ENCODE measurements at places on chromosomes 13 and 19. TPM values are rescaled to one million over a fixed set of nuclear protein-coding genes. Genes with fewer than 3 reads are reported as not detected.
A peak's percentile ranks its signal among the peaks of the same experiment; 100 is the strongest.

SLC44A2 gene
- total RNA-seq, result 110 TPM

TJP3 gene
- total RNA-seq, result 0.39 TPM

DNA sequence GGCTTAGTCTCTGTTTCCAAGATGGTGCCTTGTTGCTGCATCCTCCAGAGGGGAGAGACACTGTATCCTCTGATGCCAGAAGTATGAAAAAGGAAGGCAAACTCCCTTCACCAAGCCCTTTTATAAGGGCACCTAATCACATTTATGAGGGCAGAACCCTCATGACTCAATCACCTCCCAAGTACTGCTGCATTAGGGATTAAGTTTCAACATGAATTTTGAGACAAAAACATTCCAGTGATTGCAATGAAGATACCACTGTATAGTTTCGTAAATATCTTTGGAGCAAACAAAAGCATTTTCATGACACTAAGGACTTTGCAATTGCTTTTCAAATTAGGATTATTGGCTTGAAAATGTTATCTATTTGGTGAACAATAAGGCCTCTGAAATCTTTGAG is 63.8 kb downstream of the RNF17 start:
- no peak for DNase-seq

MBD3L3 gene
- not detected for total RNA-seq

FCER2 gene
- total RNA-seq, result 0.67 TPM

CEACAM1 gene
- 25.6 TPM for total RNA-seq

DNA sequence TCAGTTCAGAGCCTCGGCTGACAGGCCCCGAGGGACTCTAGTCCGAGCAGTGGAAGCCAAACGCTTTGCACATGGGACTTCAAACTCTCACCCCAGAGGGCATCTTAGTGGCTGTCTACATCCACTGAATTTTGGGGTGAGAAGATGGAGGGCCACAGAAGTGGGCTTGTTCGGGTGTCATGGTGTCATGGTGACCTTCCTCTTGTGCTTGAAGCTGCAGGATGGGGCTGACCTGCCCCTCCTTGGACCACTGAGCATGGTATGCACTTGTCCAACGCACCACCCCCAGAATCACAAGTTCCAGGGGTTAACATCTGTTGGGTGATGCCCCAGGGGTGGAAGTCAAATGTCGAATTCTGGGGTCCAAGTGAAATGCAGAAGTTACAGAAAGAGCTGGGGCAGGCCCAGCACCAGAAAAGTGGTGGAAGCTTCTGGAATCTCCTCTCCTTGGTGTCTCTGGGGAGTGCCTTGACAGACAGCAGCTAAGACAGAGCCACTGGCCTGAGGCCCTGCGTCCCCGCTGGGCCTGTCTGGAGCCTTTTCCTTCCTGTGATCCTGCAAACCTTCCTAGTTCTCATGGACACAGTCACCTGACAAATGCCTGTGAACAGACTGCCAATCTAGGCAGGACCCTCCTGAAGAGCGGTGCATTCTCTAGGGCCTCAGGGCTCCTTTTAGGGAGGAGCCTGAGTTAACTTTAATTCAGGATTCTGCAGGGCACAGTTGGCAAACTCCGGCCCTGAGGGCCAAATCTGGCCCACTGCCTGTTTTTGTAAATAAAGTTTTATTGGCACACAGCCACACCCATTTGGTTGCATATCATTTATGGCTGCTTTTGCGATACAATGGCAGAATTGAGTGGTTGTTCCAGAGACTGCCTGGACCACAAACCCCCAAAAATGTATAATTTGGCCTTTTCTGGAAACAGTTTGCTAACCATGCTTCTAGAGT is 65.1 kb upstream of the RANBP3 start:
- peak; percentile 33 for DNase-seq

OR7D2 gene
- not detected for total RNA-seq

DNA sequence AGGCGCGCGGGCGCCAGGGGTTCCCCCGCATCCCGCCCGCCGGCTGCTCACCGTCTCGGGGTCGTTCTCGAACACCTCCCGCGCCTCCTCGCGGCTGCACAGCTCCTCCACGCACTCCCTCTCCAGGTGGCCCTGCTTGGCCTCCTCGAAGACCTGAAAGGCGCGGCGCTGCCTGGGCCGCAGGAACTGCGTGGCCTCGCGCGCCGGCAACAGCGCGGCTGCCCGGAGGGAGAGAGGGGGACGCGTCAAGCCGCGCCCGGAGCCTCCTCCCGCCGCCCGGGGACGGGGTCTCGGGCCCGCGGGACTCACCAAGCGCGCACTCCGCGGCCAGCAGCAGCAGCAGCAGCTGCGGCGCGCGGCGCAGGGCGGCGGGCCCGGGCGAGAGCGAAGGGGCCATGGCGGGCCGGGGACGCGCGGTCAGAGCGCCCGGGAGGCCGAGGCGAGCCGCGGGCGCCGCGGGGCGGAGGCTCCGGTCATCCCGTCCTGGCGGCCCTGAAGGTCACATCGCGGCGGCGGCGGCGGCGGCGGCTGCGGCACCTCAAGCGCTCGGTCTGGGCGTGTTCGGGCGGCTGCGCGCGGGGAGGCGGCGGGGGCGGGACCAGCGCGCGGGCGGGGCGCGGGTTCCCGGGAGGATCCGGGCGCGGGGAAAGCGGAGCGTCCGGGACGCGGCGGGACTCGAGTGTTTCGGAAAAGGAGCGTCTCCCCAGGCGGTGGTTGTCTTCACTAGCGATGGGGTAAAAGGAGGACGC is at the start of gene GAS6:
GAS6 (minus strand) TSS at position 553 of the 749 bp plus-strand sequence; CDS start at position 397, 156 bp downstream.
- peak; percentile 90 for DNase-seq

GRCh38 chr13:30338331-30338851 is 31.0 kb upstream of the KATNAL1 start:
- DNase-seq, result no peak

KIR3DL1 gene
- not detected for total RNA-seq

DNA sequence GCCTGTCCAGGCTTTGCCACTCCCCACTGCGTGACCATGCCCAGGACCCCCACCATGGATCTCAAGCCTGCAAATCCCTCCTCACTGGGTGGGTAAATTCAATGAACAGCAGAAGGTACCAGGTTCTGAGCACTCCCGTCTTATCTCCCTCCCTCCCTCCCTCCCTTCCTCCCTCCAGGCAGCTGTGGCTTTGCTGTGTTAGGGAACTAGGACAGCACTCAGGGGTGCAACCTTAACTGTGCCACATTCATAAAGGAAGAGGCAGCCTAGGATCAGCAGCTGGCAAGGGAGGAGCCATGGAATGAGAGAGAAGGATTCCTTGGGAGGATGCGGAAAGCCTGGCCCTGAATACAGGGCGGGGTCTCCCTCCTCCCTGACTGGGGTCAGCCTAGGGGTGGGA is 5.6 kb downstream of the CEACAM4 start:
- no peak for DNase-seq

GRCh38 chr19:15299568-15300409 is 32.5 kb downstream of the BRD4 start:
- DNase-seq, result no peak

WDR88 gene
- total RNA-seq, result not detected

GRCh38 chr13:30802501-30802900 is 67.2 kb downstream of the ALOX5AP start:
- no peak for DNase-seq

- DNase-seq, result no peak
Observed at GRCh38 chr13:94713561-94714182, 1.3 kb upstream of the SOX21 start.

DNA sequence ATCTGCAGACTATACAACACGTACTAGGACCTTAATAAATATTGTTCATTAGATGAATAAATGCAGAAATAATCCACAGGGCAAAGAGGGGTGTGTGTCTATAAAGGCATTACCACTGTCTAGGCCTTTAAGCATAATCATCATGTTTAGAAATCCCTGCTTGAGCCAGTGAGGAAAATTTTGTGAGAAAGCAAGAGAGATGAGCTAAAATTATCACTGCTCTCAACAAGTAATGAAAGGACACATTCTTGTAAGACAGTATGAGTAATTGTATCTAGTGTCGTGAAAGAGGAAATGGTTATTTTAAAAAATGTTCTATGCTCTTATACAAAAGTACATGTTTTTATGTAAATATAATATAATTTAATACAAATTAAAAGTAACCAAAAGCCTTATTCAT is 1699.4 kb downstream of the PCDH9 start:
- no peak for DNase-seq

PSG2 gene
- total RNA-seq, result not detected

ZNF547 gene
- 2.2 TPM for total RNA-seq

PLPPR3 gene
- total RNA-seq, result not detected

DNA sequence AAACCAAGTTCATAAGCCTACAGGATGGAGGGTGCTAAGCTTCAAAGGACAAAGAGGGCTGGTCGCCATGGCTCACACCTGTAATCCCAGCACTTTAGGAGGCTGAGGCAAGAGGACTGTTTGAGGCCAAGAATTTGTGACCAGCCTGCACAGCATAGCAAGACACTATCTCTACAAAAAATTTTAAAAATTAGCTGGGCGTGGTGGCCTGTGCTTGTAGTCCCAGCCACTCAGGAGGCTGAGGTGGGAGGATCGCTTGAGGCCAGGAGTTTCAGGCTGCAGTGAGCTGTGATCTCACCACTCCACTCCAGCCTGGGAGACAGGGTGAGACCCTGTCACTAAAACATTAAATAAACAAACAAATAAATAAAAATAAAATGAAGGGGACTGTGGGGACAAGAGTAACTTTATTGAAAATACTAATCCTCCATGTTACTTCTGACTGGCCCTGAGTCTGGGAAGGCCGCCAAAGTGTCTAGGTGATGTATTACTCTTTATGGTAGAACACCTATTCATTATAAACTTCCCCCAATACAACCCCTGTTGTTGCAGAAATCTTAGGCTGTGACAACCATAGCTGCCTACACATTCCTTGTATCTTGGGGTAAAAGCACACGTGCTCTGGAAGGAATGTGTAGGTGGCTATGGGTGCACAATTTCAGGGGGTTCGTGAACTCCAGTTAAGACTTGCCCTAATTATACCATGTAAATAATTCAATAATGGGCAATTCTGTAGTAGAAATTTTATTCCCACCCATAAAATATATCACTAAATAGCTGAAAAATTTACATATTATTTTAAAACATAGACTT is 14.6 kb upstream of the URAD start:
- no peak for DNase-seq

AMER2 gene
- 0.03 TPM for total RNA-seq

PROZ gene
- not detected for total RNA-seq

IL17D gene
- total RNA-seq, result 2.2 TPM

- DNase-seq, result no peak
Observed at GRCh38 chr13:25455146-25455545, 83.4 kb downstream of the ATP8A2 start.
